ENCODE measurements at places on chromosomes 6 and 20.
A peak's percentile ranks its signal among the peaks of the same experiment; 100 is the strongest.

DNA sequence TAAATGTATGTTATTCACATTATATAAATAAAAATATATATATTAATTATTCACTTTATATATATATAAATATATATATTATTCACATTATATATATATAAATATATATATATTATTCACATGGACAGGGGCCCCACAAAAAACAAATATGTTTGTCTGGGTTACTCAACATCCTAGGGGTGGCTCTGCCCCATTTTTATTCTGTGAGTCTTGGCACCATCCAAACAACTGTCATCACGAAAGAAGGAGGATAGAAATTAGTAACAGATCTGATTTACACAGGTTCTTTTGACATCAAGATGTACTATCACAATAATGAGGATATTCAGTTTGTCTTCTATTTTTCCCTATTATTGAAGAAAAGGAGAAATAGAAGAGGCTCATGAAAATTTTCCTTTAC, 187.3 kb downstream of the GPX5 start:
- DNase-seq = no peak

DNA sequence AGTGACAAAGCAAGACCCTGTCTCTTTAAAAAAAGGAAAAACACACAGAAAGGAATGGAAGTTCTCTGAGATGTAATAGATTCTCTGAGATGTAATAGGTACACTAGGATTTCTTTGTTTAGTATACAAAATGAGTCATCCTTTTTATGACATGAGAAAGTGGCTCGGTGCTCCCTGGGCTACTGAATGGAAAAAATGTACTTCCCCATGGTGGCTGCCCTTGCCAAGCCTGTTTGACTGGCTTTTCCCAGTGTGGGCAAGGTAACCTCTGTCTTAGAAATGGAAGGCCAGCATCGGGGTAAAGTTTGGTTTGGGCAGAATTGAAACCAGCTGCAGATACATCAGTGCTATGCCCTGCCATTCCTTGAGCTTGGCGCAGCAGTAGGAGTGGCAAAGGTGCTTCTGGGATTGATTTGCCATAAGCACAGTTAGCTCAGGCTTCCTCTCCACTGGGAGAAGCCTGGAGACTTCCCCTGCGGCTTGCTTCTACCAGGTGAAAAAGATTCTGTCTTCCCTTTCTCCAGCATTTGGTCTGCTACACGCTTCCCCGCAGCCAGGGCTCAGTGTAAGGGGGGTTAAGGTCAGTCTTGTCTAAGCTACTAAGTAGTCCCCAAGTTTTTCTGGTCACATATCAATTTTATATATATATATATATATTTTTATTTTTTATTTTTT, 24.5 kb downstream of the ARFGEF2 start:
- no peak for DNase-seq

DNA sequence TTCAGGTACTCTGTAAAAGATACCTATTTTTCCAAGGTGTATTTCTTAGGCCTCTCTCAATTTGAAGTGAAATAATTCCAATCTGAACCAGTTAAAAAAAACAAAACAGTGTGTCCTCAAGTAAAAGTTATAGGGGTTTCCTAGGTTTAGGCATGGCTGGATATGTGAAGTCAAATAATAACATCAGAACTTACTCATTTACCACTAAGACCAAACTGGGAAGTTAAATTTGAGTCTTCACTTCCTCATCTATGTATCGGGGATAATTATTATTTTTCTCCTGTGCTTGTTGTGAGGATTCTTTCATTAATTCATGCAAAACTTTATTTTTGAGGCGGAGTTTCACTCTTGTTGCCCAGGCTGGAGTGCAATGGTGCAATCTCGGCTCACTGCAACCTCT, 86.2 kb upstream of the PTPRK start:
- DNase-seq = no peak

DNA sequence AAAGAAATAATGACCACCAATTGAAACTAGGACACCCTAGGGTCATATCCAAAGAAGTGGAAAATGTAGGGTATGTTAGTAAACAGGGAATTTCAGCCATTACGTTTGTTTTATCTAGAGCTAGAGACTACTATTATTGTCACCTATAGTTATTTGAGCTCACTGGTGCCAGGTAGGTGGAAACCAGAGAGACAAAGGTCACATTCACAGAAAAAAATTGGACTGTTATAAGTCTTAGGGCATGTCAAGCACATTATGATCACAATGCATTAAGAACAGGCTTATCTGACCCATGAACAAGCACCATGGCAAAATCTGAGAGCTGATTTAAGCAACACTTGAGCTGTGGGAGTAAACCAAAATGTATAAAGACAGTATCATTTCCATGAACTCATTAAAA, 530.1 kb upstream of the CITED2 start:
- no peak for DNase-seq

DNA sequence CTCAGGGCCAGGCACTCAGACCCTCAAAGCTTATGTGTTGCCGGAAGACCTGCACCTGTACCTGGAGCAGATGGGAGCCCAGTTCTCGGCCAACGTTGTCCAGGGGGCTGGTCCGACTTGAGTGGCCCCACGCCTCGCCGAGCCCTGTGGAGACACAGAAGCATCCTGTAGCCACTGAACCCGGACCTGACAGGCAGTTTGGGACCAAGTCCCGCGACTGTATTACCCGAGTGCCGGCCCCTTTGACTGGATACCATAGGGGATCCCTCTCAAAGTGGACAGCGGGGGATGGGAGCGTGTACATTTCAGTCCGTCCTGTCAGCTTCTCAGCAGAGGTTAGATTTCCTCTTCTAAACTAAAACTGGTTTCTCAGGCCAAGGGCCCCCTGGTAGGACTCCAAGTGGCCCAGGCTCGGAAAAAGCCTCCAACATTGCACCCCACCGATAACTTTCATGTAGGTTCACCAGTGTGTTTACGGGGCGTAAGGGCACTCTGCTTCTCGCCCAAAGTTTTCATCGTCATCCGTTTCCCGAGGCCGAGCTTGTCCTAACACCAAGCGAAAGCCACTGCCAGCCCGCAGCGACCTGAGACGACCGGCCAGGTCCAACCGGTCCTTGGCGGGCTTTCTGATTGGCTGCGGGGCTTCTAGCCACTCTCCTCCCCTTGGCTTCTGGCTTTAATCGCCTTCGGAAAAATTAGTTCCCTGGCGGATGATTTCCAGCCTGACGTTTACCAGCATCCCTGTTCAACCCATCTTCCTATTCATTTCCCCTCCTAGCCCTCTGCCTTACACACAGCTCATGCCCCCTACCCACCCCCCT, 10.8 kb downstream of the SIM1 start:
- DNase-seq = no peak

DNA sequence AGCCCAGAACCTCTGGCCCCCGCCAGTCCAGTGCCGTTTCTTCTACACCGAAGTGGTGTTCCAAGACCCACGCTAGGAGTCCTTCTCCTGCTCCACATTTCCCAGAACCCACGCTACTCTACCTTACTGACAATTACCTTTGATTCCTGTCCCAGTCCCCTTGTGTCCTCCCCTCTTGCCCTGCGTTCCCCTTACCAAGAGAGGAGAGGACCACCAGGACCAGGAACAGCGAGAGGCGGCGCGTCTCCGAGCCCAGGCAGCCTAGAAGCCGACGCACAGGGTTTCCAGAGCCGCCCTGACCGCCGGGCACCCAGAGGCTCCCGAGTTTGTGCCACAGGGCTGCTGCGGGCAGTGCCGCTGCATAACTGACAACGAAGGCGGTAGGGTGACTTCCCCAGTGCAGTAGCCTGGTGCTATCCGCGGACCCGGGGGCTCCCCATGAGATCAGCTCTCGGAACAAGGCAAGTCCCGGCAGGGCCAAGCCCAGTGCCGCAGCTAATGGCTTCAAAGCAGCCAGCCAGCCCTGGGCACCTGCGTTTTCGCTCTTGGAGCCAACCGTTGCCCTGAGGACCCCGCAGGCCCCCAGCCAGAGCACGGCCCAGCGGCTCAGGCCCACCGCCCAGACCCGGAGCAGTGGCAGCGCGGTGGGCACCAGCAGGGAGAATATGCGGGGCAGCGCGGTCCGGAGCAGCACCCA, 512 bp downstream of the TAP1 start:
- peak; percentile 35 for DNase-seq

DNA sequence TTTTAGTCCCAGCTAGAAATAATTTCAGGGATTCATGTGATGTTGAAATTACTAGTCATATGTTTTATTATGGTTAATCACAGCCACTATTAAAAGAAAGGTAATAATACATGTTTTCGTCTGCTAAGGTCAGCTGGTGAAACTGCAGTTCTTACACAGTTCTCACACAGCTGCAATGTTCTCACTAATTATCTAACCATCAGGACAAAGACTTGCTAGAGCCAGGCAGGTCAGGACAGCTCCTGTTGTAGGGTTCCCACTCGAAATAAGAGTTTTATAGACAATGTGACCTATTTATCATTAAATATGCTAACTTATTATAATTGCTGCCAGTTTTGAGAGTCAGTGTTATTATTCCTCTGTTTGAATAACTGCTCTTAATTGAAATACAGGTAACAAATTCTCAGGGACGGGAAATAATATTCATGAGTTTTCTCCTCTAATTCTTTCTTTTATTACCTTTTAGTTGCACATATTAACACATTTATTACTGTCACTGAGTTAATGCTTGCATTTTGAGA, 97.9 kb downstream of the GJA1 start:
- DNase-seq = no peak

- no peak for DNase-seq
These were observed 437 bp upstream of the CDKAL1 start for GRCh38 chr6:20533746-20534294.

DNA sequence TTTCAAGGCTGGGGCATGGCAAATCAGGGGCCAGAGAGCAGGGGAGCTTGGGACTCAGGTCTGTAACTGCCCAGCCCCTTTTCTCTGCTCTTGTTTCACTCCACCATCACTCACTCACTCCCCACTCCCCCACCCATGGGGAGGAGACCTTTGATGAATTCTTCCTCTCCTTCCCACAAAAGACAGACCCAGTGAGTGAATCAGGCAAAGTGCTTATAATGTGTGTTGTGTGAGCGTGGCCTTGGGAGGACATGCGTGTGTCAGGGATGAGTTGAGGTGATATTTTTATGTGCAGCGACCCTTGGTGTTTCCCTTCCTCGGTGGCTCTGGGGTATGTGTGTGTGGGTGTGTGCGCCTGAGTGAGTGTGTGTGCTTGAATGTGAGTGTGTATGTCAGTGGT, 1.0 kb upstream of the CUL9 start:
- no peak for DNase-seq

GRCh38 chr20:46592580-46593362, 42.3 kb upstream of the OCSTAMP start:
- DNase-seq = no peak

DNA sequence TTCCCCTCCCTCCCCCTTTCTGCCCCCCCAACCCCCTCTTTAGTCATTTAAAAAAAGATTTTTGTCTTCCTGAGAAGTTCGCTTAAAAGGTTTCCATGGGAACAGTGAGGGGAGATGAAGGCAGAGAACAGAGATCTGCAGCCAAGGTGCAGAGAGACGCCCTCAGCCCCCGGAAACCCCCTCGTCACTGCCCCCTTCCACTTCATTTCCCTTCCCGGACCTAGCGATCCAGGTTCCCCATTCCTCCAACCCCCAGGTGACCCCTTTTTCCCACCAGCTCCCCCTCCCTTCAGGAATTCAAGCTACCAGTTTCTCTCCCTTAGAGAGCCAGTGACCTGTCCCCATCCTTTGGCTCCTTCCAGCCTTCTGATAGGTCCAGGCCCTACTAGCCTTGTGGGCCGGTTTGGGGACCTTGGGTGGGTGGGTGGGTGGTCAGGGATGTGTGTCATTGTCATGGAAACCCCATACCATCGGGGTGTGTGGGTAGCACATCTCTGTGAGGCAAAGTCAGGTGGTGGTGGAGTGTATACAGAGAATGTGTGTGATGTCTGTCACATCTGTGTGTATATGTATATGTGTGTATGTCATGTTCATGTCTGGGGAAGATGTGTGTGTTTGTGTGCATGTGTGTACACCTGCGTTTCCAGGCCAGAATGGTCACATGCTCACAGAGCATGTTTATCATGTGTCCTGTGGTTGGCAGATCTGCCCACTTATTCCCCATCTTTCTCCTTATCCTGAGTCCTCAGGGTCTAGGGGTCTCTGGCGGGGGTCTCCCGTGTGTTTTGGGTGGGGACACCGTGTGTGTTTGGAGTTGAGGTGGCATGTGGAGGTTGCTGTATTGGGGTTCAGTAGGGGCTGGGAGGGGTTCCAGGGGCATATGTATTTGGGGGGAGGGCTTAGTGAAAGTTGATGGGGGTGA, 7.0 kb downstream of the SYNGAP1 start:
- DNase-seq = no peak

- DNase-seq = no peak
These were observed 432.3 kb downstream of the DHX35 start for GRCh38 chr20:39394461-39394860.

- DNase-seq = no peak
These were observed 104.0 kb upstream of the FRMD1 start for GRCh38 chr6:168182908-168183612.

DNA sequence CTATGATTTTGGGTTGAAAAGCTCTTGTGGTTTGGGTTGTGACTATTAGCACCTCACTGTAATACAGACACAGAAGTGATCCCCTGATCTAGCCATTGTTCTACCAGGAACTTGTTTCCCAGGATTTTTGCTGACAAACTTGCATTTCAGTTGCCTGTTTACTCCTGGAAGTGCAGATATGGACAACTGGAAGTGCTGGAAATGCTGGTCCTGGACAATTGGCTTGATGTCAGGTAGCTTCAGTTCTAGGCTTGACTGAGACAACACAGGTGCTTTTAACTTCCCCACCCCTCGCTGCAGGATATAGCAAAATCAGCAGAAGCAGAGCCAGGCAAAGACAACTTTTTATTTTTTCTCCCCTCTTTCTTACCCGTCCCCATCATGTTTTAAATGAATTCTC, 27.1 kb upstream of the FBXO30 start:
- no peak for DNase-seq

DNA sequence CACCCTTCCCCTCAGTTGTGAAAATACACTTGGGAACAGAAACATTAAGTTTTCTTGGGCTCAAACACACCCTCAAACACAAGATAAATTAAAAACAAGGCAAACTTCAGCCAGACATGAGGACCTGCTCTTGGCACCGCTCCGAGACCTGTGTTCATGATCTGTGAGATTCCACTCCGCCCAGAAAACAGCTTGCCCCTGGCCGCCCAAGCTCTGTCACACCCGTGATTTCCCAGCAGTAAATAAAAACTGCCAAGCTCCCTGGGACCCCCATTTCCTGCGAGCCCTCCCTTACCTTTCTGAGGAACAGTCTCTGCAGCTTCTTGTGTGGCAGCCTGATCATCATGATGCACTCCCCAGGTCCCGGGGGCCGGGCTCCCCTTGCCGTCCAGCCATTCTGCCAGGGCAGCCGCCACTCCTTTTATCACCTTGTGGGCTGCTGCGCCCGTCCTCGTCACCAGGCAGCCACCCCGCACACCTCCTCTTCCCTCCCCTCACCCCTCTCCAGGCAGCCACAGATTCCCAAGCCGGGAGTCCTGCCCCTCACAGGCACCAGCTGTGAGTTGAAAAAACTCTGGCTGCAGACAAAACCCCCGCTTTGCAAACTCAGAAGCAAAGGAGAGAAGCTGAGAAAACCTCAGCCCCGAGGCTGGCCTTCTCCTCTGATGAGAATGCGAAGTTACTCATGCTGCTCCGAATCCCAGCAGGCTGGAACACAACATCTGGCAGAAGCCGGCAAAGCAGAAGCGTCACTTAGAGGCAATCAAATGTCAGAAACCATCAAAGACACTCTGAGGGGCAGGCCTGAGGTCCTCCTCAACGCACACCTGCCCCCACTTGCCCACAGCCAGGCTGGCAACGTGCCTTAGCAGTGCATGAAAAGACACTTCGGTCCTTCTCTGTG, 130.4 kb upstream of the RPS6KA2 start:
- DNase-seq = no peak

All from D721Med (cell line).